T-helper 2 cell treated with Interferon-gamma antibody and Interleukin-4, amounts not matched to agents 5 μg/mL and 100 μg/mL, for 36 hours (primary cell): ENCODE measurements at places on chromosomes 11 and 22.

GRCh38 chr11:61923166-61924063, 6.0 kb upstream of the RAB3IL1 start:
- peaks cover 25% of the 10 kb centered on the region for H3K27me3 ChIP-seq
- H3K4me1 ChIP-seq: no peaks in the 10 kb centered on the region
- DNase-seq: no peak
- H3K4me3 ChIP-seq: no peak overlapping the region
- H3K36me3 ChIP-seq: no peaks in the 10 kb centered on the region
- H3K27ac ChIP-seq: no peak overlapping the region

- H3K4me1 ChIP-seq: peaks cover 3% of the 10 kb centered on the region
- peak; percentile 69 for DNase-seq
- no peak overlapping the region for H3K4me3 ChIP-seq
- H3K27me3 ChIP-seq: peaks cover 6% of the 10 kb centered on the region
Observed at GRCh38 chr22:19629720-19630419, 84.4 kb upstream of the SEPTIN5 start.

DNA sequence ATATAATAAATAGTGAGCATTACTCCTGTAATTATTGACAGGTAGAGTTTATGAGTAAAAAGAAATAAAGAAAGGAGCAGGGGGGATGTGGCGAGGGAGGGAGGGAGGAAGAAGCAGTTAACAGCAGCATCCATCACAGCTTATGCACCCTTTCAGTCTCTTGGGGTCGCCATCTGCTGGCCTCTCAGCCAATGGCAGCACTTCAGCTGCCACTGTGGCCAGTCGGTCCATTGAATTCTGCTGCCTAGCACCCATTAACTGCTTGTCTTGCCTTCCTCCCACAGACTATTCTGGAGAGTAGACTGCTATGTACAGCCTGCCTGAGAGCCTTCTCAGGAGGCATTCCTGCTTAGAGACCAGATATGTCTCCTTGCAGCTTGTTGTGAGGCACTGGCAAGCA, 388.3 kb downstream of the TENM4 start:
- H3K27ac ChIP-seq: no peak overlapping the region
- no peak for DNase-seq
- H3K4me1 ChIP-seq: no peaks in the 10 kb centered on the region
- no peaks in the 10 kb centered on the region for H3K36me3 ChIP-seq
- H3K4me3 ChIP-seq: no peak overlapping the region

DNA sequence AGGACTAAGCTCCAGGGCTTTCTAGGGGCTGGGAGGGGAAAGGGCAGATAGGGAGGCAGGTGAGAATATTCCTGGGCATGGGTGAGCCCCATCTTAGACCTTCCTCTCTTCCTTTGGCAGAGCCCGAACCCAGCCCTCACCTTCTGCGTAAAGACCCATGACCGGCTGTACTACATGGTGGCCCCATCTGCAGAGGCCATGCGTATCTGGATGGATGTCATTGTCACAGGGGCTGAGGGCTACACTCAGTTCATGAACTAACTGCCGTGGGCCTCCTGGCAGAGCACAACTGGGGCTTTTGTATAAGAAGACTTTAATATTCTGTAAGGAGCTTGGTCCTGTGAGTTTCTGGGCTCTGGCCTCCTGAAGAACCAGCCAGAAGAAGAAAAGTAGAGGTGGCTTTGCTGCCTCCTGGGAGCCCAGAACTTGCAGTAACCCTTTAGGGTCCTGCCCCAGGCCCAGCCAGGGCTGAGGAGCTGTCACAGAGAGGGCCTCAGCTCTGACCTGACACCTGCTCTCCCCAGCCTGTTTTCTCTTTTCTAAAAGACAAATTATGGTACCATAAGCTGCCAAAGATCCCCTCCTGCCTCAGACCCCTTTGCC, 22.8 kb downstream of the TREH start:
- no peak for DNase-seq
- no peaks in the 10 kb centered on the region for H3K36me3 ChIP-seq
- peaks cover 9% of the 10 kb centered on the region for H3K4me1 ChIP-seq
- H3K4me3 ChIP-seq: no peak overlapping the region
- peaks cover 3% of the 10 kb centered on the region for H3K27me3 ChIP-seq
- no peak overlapping the region for H3K27ac ChIP-seq

DNA sequence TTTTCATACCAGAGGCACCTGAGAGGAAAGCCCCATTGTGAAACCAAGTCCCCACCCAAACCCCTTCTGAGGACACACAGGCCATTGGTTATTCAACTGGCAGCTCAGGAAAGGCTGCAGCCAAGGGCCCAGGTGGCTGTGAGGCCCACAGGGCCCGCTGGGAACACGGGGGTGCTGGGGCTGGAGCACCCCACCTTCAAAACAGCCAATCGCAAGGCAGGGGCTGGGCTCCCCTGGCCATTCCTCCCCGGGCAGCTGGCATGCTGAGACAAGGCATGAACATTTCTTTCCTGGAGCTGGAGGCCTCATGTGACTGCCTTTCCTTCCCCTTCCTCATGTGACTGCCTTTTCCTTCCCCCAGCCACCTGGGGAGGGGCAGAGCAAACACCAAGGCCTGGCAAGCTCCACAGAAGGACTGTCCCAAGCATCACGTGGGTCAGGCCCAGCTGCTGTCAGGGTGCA, 76.9 kb downstream of the PIWIL3 start:
- no peak overlapping the region for H3K27ac ChIP-seq
- no peaks in the 10 kb centered on the region for H3K36me3 ChIP-seq
- no peak for DNase-seq
- no peak overlapping the region for H3K4me3 ChIP-seq
- no peaks in the 10 kb centered on the region for H3K27me3 ChIP-seq

GRCh38 chr11:114135737-114136151, 76.2 kb downstream of the ZBTB16 start:
- no peak overlapping the region for H3K27ac ChIP-seq
- H3K27me3 ChIP-seq: peaks cover 34% of the 10 kb centered on the region
- peaks cover 29% of the 10 kb centered on the region for H3K4me1 ChIP-seq

- no peak for DNase-seq
- H3K4me1 ChIP-seq: no peaks in the 10 kb centered on the region
- no peaks in the 10 kb centered on the region for H3K27me3 ChIP-seq
- H3K4me3 ChIP-seq: no peak overlapping the region
- no peaks in the 10 kb centered on the region for H3K36me3 ChIP-seq
Observed at GRCh38 chr11:24356501-24356900, 140.4 kb upstream of the LUZP2 start.

- no peak overlapping the region for H3K4me3 ChIP-seq
- H3K36me3 ChIP-seq: no peaks in the 10 kb centered on the region
- no peak for DNase-seq
- H3K27ac ChIP-seq: no peak overlapping the region
Observed at GRCh38 chr11:124595302-124595701, 15.9 kb upstream of the PANX3 start.

DNA sequence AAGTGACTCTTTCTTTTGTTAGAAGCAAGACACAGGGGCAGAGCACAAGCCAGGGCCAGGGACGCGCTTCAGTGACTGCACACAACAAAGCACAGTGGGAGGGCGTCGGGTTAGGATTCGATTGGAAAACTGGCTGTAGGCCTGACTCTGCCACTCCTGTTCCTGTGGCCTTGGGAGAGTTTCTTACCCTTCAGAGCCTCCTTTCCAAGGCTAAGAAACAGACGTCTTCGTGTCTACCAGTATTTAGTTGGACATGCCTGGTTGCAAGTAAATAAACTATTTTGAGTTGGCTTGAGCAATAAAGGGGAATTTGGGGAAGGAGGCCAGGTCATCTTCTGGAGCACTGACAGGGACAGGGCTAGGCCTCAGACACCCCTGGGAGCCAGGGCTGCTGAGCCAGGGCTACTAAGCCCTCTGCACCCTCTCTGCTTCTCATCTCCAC, 549.1 kb downstream of the INSC start:
- no peaks in the 10 kb centered on the region for H3K27me3 ChIP-seq
- H3K4me1 ChIP-seq: no peaks in the 10 kb centered on the region
- no peak overlapping the region for H3K4me3 ChIP-seq
- no peak overlapping the region for H3K27ac ChIP-seq

- no peak overlapping the region for H3K4me3 ChIP-seq
- no peaks in the 10 kb centered on the region for H3K27me3 ChIP-seq
- no peak overlapping the region for H3K27ac ChIP-seq
- H3K36me3 ChIP-seq: no peaks in the 10 kb centered on the region
Observed at GRCh38 chr11:78996007-78996406, 421.3 kb upstream of the NARS2 start.

DNA sequence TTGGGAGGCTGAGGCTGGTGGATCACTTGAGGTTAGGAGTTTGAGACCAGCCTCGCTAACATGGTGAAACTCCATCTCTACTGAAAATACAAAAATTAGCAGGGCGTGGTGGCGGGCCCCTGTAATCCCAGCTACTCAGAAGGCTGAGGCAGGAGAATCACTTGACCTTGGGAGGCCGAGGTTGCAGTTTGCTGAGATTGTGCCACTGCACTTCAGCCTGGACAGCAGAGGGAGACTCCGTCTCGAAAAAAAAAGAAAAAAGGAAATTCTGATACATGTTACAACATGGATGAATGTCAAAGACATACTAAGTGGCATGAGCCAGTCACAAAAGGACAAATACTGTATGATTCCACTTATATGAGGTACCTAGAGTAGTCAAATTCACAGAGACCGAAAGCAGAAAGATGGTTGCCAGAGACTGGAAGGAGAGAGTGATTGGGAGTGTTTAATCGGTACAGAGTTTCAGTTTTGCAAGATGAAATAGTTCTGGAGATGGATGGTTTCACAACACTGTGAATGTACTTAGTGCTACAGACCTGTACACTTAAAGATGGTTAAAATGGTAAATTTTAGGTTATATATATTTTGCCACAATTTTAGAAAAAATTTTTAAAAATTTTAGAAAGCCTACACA, 92.3 kb downstream of the BLID start:
- H3K4me1 ChIP-seq: no peaks in the 10 kb centered on the region
- H3K4me3 ChIP-seq: no peak overlapping the region
- no peak overlapping the region for H3K27ac ChIP-seq
- DNase-seq: no peak
- H3K36me3 ChIP-seq: no peaks in the 10 kb centered on the region

DNA sequence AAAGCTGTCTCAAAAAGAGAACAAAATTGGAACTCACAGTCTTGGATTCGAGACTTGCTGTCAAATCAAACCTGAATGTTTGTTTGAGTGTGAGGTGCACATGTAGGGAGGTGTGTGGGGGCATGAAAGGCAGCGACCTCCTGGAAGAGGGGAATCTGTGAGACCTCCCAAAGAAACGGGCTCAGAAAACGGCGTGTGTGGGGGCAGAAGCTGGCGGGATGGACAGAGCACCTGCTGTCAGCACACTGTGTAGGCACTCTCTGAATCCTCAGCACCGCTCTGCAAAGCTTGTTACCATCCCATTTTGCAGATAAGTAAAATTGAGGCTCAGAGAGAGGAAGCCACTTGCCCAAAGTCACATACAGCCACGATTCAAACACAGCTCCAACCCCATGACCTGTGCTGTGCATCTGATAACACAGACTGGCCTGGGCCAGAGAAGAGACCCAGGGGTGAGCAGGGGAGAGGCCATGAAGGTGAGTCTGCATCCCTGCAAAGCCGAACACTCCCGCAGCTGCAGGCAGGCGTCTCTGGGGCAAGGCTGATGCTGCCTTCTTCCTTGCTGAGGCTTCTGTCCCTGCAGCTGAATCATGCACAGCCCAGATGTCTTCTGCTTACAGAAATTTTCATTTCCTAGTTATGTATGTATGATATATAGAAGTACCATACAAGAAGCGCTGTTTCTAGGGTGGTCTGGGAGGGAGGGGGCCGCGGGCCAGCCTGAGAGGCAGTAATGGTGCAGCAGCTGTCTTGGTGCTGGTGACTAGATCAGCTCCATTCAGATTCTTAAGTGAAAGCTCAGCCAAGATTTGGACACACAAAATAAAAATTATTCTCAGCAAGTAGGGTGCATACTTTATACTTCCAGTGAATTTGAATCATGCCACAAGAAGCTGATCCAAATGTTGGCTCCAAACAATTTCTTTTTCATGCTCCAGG, 67.3 kb upstream of the SHISAL1 start:
- no peak overlapping the region for H3K27ac ChIP-seq
- H3K4me3 ChIP-seq: no peak overlapping the region
- no peaks in the 10 kb centered on the region for H3K4me1 ChIP-seq
- no peaks in the 10 kb centered on the region for H3K36me3 ChIP-seq

GRCh38 chr11:12949453-12949852, 59.7 kb upstream of the RASSF10 start:
- no peak for DNase-seq
- H3K4me1 ChIP-seq: no peaks in the 10 kb centered on the region
- H3K27me3 ChIP-seq: peaks cover 8% of the 10 kb centered on the region

GRCh38 chr11:120869516-120870011, 154.3 kb upstream of the TBCEL start:
- H3K4me3 ChIP-seq: no peak overlapping the region
- no peak overlapping the region for H3K27ac ChIP-seq
- no peaks in the 10 kb centered on the region for H3K4me1 ChIP-seq

DNA sequence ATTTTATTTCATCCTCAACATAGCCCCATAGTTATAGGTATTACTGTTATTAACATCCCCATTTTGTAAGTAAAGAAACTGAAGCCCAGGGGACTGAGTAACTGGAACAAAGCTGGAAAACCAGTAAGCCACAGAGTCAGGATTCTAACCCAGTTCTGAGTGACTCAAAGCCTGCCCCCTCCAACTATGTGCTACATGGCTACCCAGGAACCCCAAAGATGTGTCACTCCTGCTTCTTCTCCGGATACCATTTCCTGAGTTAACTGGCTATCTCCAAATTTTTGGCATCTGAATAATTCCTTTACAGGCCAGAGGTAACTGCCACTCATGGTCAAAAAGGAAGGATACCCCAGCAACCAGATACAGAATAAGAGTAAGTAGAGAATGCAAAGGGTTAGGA, 43.6 kb downstream of the TENM4 start:
- H3K27ac ChIP-seq: no peak overlapping the region
- H3K27me3 ChIP-seq: no peaks in the 10 kb centered on the region
- DNase-seq: no peak
- H3K36me3 ChIP-seq: no peaks in the 10 kb centered on the region
- H3K4me1 ChIP-seq: no peaks in the 10 kb centered on the region

DNA sequence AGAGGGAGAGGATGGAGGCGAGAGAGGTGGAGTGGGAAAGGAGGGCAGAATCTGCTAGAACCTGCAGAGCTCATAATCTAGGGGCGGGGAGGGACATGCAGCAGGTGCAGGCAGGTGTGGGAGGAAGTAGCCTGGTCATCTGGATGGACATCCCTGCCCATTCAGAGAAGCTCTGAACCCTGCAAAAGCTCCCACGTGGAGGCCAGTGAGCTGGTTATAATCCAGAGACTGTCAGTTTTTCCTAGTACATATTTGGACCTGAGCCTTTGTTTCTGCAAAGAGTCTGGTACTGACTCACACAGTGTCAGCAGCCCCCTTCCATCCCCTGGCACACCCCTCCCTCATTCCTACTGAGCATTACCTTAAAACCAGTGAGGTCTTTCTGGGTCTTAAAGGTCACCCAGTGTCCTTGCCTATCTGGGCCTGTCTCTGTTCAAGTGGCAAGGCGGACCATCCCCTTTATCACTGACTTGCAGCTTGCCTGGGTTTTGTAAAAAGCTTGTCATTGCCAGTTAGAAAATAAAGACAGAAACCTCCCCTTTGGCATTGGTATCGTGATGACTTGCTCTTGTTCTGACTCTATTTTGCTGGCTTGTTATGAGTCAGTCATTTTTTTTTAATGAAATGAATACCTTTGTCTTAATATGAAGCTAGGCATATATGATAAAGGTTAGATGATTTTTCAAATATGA, 26.1 kb downstream of the PTPRJ start:
- H3K27me3 ChIP-seq: no peaks in the 10 kb centered on the region
- peak overlapping the region; percentile 76 for H3K4me3 ChIP-seq
- H3K27ac ChIP-seq: peak overlapping the region; percentile 94
- DNase-seq: peak; percentile 75
- peaks cover 15% of the 10 kb centered on the region for H3K36me3 ChIP-seq
- H3K4me1 ChIP-seq: peaks cover 58% of the 10 kb centered on the region
